Endothelial cell (in vitro differentiated cells): ENCODE measurements at places on chromosomes 4 and X.

DNA sequence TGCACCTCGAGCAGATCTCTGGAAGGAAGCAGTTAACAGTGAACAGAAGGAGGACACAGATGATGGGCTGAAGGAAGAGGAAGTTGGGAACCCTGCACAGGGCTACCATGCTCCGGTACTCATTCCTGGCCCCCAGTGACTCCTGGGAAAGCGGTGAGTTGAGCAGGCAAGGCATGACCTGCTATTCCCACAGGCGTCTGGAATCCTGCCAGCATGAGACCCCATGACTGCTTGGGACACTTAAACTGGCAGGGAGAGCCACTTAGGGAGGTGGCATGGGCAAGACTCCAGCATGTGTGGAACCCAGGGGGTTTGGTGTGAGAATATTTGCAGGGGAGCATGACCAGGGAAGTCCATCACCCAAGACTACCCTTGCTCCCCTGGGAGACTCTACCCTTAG is 1056.4 kb upstream of the POU3F4 start:
- no peak for DNase-seq

GRCh38 chr4:20680736-20681135 is 19.5 kb upstream of the PACRGL start:
- no peak for DNase-seq

GRCh38 chrX:44822601-44823000 is 21.2 kb upstream of the DUSP21 start:
- no peak for DNase-seq

- DNase-seq: no peak
Measured at GRCh38 chrX:17380221-17380620, 5.2 kb downstream of the NHS start.

- no peak for DNase-seq
Measured at GRCh38 chr4:75004755-75005668, 72.1 kb downstream of the PARM1 start.

DNA sequence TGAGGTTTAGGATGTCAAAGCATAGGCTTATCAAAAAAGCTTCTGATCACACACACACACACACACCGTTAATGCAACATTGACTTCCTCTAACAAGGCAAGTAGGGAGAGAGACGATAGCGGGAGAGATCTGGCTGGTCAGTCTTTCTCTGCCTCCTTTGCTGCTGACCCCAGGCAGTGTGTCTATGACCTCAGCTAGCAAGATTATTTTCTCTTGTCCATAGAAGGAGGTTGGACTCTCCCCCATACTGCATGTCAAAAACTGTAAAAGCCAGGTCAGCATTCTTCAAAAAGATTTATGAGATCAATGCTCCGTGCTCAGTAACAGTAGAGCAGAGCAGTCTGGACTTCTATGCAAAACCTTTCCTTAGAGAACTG is 63.5 kb upstream of the PGM2 start:
- no peak for DNase-seq

DNA sequence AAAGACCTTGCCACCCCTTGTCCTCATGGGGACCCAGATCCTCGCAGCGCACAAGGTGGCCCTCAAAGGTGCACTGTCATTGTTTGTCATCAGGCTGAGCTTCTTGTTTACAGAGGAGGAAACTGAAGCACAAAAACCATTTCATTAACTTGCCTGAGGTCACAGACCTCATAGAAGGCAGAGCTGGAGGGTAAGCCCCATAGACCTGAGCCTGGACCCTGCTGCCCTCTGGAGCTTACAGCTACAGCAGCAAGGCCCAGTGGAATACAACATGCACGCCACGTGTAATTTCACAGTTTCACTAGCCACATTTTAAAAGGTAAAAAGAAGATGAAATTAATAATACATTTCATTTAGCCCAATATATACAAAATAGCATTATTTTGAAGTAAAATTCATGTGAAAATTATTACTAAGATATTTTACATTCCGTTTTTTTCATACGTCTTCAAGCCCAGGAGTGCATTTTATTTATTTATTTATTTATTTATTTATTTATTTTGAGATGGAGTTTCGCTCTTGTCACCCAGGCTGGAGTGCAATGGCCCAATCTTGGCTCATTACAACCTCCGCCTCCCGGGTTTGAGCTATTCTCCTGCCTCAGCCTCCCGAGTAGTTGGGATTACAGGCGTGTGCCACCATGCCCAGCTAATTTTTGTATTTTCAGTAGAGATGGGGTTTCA is 8.8 kb downstream of the JAKMIP1 start:
- DNase-seq: no peak

DNA sequence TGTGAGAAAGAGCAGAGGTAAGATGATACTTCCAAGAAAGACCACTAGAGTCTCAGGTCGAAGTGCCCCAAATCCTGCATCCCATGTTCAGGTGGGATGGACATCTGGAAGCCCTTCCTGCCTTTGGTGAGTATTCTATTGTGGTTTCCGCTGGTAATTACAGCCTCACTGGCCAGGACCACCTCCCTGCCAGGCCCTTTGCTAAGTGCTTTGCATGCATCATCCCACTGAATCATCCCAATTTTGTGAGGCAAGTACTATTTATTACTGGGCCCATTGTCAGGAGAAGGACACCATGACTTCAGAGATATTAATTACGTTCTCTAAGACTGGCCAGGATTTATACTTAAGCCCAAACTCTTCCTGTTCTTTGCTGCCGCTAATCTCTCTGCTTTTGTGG is 10.7 kb upstream of the PASD1 start:
- DNase-seq: no peak

GRCh38 chr4:77190053-77190452 is 33.0 kb downstream of the CCNG2 start:
- DNase-seq: no peak

GRCh38 chr4:158865520-158866177 is 96.8 kb downstream of the FNIP2 start:
- no peak for DNase-seq

DNA sequence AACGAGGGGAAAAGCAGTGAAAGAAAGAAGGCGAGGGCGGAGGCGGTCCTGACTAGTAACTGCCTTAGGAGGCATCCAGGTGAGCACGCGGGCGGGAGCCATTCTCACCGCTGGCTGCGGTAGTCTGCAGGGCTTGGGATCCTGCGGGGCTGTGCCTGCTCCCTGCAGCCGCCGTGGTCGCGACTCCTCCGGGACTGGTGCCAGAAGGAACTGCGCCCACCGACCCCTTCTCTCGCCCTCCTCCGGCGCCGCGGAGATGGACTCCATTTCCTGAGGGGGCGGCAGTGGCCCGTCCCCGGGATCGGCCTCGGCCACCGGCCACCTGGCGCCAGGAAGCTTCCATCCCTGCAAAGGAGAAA is 543 bp downstream of the NFXL1 start:
- DNase-seq: peak; percentile 49

DNA sequence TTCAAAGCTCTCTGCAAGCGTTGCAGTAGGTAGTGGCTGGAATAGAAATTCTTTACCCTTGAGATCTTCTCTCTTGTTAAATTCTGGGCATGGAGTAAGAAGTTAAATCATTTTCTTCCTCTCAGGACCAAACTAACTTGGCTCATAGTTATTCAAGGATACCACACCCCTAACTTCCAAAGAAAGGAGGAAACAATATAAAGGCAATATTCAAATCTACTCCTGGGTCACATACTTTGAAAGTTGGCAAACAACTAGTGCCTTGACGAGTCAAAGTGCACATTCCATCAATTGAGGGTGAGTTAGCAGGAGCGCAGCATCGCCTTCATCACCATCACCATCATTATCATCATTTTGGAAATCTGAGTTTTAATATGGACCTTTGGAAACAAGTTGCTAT is 20.4 kb upstream of the KIT start:
- DNase-seq: no peak

DNA sequence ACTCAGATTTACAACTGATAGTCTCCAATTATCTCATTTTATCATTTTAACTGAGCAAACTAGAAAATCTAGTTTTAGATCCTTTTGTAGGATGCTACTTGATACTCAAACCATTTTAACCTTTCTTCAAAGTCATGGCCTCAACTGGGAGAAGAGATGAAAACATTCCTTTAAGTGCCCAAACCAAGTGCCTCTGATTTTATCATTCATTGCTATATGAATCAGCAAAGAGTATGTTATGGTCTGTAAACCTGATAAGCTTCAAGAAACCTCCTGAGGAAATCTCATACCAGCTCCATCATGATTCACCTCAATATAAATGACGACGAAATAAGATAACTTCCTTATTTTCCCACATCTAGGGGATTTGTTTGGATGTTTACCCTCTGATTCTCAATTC is 119.9 kb downstream of the FAM13A start:
- no peak for DNase-seq

DNA sequence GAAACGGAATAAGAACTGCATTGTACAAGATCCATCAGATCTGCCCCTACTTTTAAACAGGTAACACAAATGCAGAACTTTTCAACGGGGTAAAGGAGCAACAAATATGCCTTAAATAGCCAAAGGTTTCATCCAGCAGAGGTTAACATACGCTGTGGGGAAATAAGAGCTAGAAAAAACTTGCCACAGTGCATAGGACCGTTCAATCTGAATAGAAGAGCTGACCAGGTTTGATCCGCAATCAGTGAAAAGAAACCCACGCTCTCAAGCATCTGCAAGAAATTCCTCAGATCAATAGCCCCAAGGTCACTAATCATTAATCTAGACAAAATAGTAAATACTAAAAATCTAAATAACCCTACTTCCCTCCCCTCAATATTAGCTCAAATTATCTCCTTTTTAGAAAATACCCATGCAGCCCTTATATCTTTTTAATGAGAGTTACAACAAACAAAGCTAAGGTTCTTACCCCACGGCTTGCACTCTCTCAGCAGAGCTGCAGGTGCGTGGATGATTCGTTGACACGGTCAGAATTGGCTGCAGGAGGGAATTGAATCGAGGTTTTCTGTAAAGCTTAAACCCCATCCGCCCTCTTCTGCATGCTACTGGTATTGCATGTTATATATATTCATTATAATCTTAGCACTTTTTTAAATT is at the start of gene TLR10:
Gene TLR10, minus strand, starts transcription at position 539 of the 657 bp plus-strand sequence. CDS start 7,400 bp downstream, outside the sequence.
- peak; percentile 26 for DNase-seq

DNA sequence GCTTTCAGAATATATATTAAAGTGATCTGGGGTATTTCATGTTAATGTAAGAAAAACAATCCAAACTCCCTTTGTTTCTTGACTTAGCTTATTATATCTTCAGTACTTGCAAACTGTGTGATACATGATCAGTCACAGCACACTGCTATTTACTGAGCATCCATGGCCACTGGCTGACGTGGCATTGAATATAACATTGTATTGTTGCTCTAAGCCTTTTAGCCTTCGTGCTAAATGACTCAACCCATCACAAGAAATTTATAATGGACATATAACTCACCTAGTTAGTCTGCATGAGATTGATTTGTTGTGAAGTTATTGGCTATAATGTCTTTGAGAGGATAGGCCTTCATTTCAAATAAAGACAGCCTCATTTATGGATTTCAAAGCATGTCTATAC is 642.6 kb downstream of the IL1RAPL1 start:
- DNase-seq: no peak

DNA sequence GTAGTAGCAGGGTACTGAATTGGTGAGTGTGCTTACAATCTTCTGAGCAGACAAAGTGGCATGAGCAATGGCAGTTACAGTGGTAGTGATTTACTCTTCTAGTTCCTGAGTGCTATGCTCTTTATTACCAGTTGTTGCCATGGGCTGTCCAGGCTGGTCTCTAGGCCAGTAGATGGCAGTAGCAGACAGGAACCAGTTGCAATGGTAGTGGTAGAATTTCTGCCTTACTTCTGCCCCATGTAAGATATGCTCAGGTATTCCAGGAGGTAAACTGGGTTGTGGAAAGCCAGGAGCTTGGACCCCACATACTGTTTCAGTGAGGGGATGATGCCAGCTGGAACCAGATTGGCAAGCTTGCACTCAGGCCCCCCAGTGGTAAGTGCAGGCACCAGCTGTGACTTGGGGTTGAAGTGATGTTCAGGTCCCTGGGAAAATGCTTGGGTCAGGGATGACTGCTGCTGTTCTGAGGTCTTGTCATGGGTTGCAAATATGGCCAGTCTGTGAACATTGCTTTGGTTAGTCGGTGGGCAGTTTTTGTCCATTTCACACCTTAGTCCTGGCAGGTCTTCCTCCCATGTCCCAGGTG is 63.0 kb upstream of the ZXDB start:
- DNase-seq: peak; percentile 9

DNA sequence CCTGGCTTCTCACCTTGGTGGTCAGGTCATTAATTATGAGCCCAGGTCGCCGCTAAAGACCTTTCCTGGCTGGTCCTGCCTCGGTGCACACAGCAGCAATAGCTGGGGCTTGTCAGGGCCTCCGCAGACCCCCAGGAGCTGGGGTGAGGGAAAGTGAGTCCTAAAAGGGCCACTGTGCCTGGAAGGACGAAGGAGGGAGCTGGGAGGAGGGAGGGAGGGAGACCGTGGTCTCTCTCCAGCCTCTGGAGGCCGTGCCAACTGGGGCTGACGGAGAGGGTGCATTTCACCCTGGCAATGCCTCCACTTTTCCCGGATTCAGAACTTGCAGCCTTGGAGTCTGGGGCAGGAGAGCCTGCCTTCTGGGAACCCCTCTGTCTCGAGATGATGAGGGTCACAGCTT is 60.4 kb downstream of the CRLF2 start:
- no peak for DNase-seq

DNA sequence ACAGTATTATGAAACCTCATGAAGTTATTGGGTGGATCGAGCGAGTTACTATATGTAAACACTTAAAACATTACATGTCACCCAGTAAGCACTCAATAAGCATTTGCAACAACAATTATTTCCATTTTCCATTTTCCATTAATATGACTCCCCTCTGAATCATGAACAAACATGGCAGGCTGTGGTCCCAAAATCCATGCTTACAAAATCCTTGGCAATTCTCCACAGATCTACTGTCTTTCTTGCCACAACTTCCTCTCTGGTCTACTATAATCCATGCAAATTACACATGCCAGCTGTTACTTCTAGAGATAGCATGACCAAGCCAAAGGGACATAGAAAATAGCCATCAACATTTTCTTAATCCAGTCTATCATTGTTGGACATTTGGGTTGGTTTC is 22.0 kb downstream of the ASB11 start:
- DNase-seq: no peak

DNA sequence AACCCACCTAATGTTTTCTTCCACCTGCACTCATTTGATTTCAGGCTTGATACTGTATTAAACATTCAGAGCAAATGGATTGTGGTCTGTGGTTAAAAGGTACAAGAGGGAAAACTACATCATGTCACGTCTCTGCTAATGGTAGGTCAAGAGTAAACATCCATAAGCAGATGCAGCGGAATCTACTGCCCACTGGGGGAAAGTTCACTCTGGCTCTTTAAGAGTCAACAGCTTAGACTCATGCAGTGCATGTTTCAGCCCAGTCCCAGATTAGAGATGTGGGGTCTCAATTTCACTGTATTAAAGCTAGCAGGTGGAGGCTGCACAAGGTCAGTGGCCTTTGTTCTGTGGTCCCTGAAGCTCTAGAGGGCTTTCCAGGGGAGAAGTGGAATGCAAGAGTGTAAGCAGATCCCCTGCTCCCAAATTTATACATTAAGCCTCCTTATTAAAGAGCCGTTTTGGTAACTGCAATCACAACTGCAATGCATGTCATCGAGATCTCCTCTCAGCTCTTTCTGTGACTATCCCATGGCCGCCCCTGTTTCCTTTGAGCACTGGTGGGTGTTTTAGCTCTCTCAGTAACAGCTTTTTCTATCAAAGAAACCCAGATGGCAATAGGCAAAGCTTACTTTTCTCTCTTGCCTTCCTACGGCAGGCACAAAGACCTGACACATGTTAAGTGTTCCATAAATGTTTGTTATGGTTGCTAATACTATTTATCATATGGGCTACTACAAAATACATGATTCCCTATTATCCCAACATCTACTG is 53.4 kb downstream of the LDB2 start:
- DNase-seq: no peak

- DNase-seq: no peak
Measured at GRCh38 chr4:148044912-148045352, 313.0 kb downstream of the ARHGAP10 start.
